Inflammatory macrophage (primary cell): ENCODE measurements at places on chromosomes 11 and 22.

GRCh38 chr22:30347255-30347892, 9.3 kb downstream of the SF3A1 start:
- no peak for DNase-seq

- no peak for DNase-seq
Measured at GRCh38 chr11:12922980-12923507, 86.1 kb upstream of the RASSF10 start.

- no peak for DNase-seq
Measured at GRCh38 chr11:74050465-74050864, 41.6 kb upstream of the UCP3 start.

GRCh38 chr11:119787074-119787461, 58.1 kb upstream of the NECTIN1 start:
- DNase-seq, result no peak

- no peak for DNase-seq
Measured at GRCh38 chr11:134823970-134824369, 411.9 kb upstream of the B3GAT1 start.

GRCh38 chr11:64036087-64037026, 626 bp downstream of the FLRT1 start:
- DNase-seq, result no peak

DNA sequence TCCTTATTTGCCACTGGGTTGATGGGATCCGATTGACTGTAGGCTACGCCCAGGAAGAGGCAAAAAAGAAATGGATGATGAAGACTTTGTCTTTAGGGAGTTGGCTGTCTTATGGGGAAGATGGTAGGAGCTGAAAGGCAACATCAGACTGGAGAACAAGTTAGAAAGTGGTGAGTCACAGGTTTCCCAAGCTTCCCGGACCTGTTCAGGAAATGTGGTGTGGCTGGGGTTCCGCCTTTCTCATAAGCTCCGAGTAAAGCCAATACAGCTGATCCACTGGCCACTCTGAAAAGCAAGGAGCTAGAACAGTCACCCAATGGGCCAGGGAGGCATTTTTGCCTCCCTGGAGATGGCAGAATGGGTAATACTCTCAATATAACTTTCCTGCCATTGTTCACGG, 194.5 kb downstream of the SNX19 start:
- no peak for DNase-seq

DNA sequence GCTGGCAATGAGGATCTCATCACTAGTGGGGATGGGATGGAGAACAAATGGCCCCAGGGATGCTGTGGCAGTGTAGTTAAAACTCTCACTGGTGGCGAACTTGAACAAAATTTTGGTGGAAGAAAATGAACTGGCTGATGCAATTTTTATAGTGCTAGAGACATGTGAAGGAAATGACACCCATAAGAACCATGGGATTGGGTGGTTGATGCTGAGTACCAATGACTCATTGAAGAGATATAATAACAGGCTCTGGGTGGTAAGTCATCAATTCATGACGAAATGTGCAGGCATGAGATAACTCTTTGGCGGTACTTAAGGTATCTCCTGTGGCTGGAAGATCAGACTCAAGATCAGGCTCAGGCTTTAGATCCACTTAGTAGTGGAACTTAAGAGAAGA, 172.9 kb upstream of the DDI1 start:
- DNase-seq, result no peak

DNA sequence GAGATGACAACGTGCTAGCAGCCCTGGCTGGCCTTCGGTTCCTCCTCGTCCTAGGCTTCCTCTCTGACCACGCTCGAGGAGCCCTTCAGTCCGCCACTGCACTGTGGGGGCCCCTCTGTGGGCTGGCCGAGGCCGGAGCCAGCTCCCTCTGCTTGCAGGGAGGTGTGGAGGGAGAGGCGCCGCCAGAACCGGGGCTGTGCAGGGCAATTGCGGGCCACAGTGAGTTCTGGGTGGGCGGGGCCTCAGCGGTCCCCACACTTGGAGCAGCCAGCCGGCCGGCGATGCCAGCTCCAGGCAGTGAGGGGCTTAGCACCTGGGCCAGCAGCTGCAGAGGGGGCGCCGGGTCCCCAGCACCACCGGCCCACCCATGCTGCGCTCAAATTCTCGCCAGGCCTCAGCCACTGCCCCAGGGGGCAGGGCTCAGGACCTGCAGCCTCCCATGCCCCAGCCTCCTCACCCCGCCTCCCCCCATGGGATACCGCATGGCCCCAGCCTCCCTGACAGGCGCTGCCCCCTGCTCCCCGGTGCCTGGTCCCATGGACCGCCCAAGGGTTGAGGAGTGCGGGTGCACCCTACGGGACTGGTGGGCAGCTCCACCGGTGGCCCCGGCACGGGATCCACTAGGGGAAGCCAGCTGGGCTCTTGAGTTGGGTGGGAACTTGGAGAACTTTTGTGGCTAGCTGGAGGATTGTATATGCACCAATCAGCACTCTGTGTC, 399.4 kb downstream of the LUZP2 start:
- DNase-seq, result no peak

- DNase-seq, result no peak
Measured at GRCh38 chr22:41900652-41901312, 14.1 kb downstream of the SHISA8 start.

GRCh38 chr11:12381875-12382274, 4.5 kb downstream of the PARVA start:
- DNase-seq, result no peak

DNA sequence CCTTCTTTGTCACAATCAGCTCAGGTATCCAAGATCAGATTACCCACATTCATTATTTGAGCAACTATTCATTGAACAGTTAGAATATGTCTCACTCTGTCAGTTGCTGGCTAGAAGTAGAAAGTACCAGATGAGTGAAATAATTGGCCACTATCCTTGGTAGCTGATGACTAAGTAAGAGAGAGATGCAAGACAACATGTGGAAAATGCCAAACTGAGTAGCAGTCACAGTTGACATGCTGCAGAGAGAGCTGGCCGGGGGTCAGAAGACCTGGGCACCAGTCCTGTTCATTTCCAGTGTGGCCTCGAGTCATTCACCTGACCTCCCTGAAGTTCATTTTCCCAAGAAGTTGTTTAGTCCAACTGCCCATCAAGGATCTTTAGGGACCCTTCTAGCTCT, 22.5 kb upstream of the SMIM35 start:
- no peak for DNase-seq

- no peak for DNase-seq
Measured at GRCh38 chr11:945986-946385, 20.3 kb downstream of the AP2A2 start.

DNA sequence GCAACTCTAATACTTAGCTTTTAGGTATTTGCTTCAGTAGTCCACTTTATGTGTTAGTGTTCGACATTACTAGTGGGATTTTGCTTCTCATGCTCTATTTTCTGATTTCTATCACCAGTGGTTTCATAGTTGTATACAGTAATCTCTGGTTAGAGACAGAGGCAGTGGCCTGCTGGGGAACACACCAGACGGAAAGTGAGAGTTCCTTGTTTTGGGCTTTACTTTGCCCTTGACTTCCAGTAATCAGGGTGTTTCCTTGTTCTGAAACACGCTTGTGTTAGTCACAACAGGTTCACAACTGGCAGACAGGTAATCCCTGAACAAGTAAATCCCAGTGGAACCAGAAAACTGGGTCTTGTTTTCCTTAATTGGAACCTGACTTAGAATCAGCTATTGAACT, 56.0 kb downstream of the PACS1 start:
- DNase-seq, result peak; percentile 65

DNA sequence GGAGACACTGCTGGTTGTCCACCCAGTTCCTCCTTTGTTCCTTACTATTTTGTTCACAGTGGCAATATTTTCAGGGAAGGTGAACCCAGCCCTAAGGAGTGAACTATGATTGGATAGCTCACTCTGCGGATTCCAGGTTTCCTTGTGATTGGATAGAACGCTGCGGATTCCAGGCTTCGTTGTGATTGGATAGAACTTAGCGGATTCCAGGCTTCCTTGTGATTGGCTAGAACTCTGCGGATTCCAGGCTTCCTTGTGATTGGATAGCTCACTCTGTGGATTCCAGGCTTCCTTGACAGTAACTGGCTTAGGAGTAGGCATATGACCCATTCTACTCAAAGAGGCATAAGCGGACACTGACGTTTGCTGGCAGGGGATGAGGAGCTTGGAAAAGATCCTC, 28.6 kb upstream of the ADA2 start:
- DNase-seq, result no peak

GRCh38 chr11:92382311-92382710, 157.7 kb downstream of the FAT3 start:
- DNase-seq, result no peak

DNA sequence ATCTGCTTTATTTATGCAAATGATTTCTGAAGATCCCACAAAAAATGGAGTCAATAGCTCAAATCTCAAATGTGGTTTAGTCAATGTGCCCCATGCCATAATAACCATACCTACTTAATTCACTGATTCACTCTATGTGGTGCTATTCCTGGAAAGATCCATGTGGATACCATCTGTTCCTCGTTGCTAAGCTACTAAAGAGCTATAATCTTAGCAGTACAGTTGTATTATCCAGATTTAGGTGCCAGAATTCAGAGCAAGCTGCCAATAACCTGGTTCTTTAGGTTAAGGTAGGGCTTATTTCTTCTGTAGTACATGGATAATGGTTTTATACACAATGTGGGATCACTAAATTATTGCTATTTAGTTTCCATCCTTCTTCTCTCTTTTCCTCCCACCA, 974.7 kb upstream of the CCDC90B start:
- DNase-seq, result no peak

- peak; percentile 77 for DNase-seq
Measured at GRCh38 chr11:1852877-1853276, at the start of gene LSP1. Gene LSP1, plus strand, starts transcription at chr11:1853084. Its CDS starts 61 bp downstream, at chr11:1853145.

DNA sequence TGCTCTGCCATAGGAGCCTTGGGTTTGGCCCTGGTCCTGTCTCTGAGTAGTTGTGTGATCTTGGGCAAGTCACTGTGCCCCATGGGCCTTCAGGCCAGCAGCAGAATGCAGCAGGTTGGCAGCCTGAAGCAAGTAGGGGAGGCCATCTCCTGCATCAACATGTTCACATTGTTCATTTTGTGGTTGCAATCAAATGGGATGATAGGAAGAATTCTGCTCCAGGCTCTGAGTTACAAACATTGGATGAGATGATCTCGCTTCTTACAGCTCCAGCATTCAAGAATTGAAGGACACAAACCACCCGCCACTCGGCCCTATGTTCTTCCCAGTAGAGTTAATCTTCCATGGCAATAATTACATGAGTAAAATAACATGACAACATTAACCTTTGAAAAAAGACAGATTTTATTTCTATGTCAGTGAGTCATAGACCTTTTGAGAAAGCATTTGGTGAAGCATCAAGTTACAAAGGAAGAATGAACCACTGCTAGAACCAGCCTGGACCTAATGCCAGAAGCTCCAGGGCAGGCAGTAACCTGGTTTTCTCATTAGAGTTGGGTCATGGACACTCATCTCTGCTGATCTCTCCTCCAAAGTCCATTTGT, 308.3 kb upstream of the NCAM1 start:
- DNase-seq, result no peak

- peak; percentile 92 for DNase-seq
Measured at GRCh38 chr22:17648569-17648968, 10.0 kb downstream of the BCL2L13 start.

- DNase-seq, result no peak
Measured at GRCh38 chr22:36470994-36471331, 10.5 kb downstream of the TXN2 start.

- no peak for DNase-seq
Measured at GRCh38 chr11:133175103-133175502, 357.2 kb downstream of the OPCML start.

GRCh38 chr11:68653486-68654430, 30.6 kb upstream of the GAL start:
- no peak for DNase-seq

DNA sequence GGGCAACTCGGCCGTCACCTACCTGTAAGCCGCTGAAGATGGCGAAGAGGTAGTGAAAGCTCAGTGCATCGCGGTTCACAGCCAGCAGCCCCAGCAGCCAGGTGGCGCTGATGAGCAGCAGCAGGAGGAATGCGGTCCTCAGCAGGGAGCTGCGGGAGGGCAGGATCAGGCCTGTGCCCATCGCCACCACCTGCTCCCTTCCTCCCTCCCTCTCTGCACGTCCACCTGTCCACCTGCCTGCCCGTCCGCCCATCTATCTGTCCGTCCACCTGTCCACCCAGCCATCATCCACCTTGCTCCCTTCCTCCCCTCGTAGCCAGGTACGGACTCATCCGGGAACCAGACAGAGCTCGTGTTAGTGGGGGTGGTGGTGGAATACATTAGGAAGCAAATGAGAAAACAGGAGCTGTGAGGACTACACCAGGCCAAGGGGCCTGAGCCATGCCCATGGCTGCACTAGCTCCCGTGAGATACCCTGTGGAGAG, 32.2 kb downstream of the TRMU start:
- peak; percentile 65 for DNase-seq

GRCh38 chr11:92227959-92228935, 3.6 kb downstream of the FAT3 start:
- DNase-seq, result no peak

DNA sequence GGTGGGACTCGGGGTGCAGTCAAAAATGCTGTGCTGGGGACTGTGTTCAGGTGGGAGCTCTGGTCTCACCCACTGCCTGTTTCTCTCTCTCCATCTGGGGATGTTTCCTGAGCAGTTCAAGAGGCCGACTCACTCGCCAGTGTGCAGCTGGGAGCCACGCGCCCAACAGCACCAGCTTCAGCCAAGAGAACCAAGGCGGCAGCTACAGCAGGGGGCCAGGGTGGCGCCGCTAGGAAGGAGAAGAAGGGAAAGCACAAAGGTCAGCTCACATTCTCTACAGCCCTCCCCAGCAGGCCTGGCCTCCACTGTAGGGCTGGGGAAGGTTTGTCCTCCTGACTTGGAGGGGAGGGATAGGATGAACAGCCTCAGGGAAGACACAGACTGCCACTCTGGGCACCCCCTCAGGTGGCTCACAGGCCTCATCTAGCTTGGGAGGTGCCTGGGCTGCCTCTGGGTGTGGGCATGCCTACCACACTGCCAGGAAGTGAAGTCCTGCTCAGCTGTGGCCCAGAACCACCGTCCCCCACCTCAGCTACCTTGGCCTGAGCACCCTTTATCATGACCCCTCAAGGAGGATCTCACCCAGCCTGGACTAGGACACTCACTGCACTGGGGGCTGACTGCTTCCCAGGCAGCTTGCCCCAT, 13.0 kb downstream of the TUB start:
- no peak for DNase-seq
